ENCODE measurements at places on chromosomes 5 and 9.
A peak's percentile ranks its signal among the peaks of the same experiment; 100 is the strongest.

- DNase-seq: peak; percentile 17
Measured at GRCh38 chr5:65790371-65791163, 68.6 kb downstream of the NLN start.

GRCh38 chr9:87498811-87499360 is 1.2 kb downstream of the DAPK1 start:
- DNase-seq: no peak

- DNase-seq: no peak
Measured at GRCh38 chr9:2489838-2490314, 131.7 kb upstream of the VLDLR start.

DNA sequence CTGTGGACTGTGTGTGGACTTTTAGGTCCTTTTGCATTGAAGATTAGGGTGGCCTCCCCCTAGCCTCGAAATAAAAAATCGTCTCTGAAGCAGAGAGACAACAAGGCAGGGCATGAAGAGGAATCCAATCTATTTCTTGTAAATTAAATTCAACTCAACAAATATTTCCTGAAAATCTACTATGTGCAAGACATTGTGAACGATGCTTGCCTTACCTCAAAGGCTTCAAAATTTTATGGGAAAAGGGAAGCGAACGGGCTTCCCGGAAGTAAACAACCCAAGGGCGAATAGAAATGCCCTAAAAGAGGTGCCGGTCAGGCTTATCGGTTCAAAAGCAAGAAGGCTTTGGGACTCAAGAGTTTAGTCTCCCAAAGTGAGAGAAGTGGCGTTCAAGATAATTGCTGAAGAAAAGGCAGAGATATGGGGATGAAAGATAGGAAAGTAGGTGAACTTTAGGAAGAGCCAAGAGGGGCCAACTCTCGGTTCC is 525 bp downstream of the KIF24 start:
- no peak for DNase-seq

GRCh38 chr9:95073918-95074317 is 243.6 kb downstream of the FANCC start:
- DNase-seq: no peak

- DNase-seq: no peak
Measured at GRCh38 chr5:142677198-142677597, 8.7 kb downstream of the FGF1 start.

DNA sequence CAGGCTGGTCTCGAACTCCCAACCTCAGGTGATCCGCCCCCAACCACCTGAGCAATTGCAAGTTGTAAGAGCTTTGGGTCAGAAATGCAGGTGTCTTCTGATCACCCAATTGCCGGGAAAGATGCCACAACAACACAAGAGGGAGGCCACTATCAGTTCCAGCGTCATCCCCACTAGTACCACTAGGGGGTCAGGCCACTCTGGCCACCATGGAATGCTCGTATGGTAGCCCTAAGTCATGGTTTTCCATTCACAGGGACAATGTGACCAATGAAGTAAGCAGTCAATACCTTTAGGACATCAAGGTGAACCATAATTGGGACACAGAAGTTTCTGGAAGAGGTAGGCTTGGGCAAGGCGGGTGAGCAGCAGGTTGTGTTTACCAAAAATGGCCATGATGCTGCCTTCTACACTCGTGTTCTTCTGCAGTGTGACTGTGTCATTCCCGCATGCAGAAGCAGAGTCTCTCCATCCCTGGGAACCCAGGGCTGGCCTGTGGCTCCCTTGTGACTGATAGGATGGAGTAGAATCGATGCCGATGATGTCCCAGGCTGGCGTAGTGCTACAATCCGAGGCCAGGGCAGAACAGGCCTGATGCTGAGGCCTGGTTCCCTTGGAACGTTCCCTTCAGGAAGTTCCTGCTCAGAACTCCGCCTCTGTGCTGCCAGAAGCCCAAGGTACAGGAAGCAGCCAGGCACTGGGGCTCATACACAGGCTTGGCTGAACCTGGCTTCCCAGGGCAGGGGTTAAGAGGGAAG is 42.2 kb upstream of the ANKRD33B start:
- no peak for DNase-seq

DNA sequence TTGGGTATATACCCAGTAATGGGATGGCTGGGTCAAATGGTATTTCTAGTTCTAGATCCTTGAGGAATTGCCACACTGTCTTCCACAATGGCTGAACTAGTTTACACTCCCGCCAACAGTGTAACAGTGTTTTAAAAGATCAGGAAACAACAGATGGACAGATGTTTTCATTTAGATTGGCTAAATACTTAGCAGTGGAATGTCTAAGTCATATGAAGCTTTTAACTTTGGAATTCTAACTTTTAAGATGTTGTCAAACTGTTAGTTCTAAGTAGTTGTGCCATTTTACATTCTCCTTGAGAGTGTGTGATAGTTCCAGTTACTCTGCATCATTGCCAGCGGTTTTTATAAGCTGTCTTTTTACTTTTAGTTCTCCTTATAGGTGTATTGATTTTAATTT is 688.8 kb downstream of the SEMA5A start:
- DNase-seq: no peak

- peak; percentile 46 for DNase-seq
Measured at GRCh38 chr5:95718203-95718602, 12.9 kb upstream of the RHOBTB3 start.

GRCh38 chr9:110142253-110142652 is 65.7 kb downstream of the C9orf152 start:
- DNase-seq: no peak

GRCh38 chr9:111356481-111357244 is 26.6 kb upstream of the OR2K2 start:
- DNase-seq: no peak

DNA sequence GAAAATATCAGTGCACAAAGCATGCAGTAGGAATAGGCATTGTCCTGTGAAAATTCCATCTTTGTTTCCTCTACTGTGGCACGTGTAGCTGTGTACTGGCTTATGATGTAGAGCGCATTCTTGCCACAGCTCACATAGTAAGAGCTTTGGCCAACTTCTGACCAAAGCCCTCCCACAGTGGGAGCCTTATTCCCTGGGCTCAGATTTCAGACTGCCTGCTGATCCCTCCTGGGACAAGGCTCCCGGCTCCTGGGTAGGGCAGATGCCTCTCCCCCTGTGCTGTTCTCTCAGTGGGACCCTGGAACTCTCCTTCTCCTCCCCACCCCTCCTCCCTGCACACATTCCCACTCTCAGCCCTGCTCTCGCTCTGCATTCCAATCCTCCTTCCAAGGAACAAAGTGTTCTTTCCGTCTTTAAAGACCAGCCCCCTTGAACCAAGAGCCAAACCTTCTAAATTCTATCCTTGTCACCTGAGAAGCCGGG is 17.5 kb downstream of the LCP2 start:
- DNase-seq: no peak

- no peak for DNase-seq
Measured at GRCh38 chr5:132497488-132497997, 7.0 kb upstream of the IRF1 start.

- DNase-seq: no peak
Measured at GRCh38 chr9:137020771-137021567, 7.1 kb downstream of the ABCA2 start.

DNA sequence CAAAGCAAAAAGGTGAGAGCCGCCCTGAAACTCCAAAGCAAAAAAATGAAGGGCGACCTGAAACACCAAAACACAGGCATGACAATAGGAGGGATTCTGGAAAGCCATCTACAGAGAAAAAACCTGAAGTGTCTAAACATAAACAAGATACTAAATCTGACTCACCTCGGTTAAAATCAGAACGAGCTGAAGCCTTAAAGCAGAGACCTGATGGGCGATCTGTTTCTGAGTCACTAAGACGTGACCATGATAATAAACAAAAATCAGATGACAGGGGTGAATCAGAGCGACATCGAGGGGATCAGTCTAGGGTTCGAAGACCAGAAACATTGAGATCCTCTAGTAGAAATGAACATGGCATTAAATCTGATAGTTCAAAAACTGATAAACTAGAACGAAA is 108.8 kb downstream of the NIPBL start:
- no peak for DNase-seq

DNA sequence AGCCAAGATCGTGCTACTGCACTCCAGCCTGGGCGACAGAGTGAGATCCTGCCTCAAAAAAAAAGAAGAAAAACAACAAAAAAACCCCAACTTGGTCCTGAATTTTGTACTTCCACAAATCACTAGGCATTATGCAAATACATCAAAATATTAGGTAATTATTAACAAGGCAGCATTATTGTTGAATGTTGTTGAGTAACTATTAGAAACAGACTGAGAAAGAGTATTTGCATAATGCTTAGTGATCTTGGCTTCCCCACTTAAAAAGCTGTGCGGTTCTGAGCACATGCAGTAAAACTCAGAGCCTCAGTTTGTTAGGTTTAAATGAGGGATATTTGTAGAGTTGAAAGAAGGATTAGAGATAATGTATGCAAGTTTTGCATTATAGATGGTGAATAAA is 64.2 kb downstream of the SCAMP1 start:
- no peak for DNase-seq

- DNase-seq: no peak
Measured at GRCh38 chr9:91023741-91024140, 222.1 kb downstream of the SYK start.

- peak; percentile 19 for DNase-seq
Measured at GRCh38 chr9:2620919-2621721, 467 bp upstream of the VLDLR start.

Measured in CD4-positive, alpha-beta T cell treated with Interleukin-12 subunit alpha and Interleukin-12 subunit beta, for 1 hour (primary cell).